ENCODE measurements at places on chromosomes 5 and 9. TPM values are rescaled to one million over a fixed set of nuclear protein-coding genes. Genes with fewer than 3 reads are reported as not detected.
A peak's percentile ranks its signal among the peaks of the same experiment; 100 is the strongest.

DNA sequence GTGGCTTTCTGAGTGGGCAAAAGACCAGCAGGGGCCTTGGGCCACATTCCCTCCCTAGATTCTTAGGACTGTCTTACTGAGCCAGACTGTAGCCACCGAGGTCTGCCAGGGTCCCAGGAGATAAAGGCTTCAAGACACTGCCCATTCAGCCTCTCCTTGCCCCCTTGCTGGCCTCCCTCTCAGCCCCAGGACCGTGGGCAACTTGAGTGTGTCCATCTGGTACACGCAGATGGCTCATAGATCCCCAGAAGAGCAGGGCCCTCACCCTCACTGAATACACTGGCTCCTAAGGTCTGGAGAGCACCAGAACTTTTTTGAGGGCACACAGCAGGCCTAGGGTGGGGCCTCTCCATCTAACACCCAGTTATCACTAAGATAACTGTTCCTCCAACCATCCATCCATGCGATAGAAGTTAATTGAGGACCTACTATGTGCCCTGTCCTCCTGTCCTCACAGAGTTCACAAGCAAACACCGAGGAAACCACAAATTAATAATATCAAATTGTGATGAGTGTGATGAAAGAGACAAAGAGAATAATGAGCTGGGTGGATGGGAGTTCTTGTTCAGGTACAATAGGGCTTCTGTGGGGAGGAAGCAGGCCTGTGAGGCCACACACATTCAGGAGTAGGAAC, 4.9 kb upstream of the PDGFRB start:
- DNase-seq, result no peak

DNA sequence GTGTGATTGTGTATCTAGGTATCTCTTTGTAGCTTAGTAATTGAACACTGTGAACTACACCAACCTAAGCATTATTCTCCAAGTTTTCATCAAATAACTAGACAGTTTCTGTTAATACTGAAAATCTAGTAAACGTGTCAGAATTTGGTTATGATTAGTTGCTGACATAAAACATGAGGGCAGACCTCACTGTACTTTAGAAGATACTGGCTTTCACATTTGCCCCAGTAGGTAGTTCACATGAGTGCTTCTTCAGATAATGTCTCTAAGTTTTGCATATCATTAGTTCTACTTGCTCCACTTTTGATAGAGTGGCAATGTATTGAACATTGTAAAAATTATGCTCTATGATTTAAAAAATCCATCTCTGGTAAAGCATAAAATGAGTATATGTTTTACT, 7.1 kb downstream of the CDKN2B start:
- DNase-seq, result no peak

DNA sequence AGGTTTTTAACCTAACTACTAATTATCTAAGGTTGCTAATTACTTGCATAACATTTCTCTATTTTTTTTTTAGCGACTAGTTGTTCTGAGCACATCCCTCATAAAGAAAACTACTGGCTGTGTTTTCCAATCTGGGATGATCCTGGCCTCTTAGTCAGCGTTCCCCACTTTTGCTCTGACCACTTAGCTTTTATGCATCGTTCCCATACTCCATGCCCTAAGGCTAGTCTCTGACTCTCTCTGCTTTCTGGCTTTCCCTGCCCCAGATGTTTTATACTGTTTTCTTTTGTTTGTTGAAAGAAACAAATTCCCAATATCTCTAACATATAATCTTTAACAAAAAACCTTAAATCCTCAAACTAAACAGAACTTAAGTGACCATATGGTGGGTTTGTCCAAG, 217.9 kb downstream of the SPATA31D1 start:
- peak; percentile 75 for DNase-seq

- DNase-seq, result no peak
Measured at GRCh38 chr5:81948349-81948748, 23.5 kb upstream of the ATG10 start.

DNA sequence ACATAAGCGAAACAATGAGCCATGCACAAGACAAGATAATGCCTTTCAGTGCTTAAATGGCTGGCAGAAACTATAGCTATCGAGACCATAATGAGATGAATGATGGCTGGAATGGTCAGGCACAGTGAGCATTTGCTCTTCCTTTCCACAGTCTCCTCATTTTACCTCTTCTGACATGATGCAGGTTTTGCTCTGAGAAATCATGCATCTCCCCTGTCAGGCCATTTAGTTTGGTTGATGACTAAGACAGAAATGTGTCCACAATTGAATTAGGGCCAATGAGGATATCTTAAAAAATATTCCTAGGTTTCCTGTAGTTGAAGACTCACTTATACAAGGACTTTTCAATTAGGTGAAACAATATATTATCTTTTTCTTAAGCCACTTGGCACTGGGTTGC, 475.1 kb downstream of the TMEM232 start:
- no peak for DNase-seq

GRCh38 chr5:128472036-128472435, 66.0 kb downstream of the FBN2 start:
- DNase-seq, result no peak

GRCh38 chr9:35564658-35565061, 40.4 kb upstream of the TESK1 start:
- no peak for DNase-seq

GRCh38 chr5:134118212-134118835, 3.8 kb downstream of the TCF7 start:
- DNase-seq, result no peak

DNA sequence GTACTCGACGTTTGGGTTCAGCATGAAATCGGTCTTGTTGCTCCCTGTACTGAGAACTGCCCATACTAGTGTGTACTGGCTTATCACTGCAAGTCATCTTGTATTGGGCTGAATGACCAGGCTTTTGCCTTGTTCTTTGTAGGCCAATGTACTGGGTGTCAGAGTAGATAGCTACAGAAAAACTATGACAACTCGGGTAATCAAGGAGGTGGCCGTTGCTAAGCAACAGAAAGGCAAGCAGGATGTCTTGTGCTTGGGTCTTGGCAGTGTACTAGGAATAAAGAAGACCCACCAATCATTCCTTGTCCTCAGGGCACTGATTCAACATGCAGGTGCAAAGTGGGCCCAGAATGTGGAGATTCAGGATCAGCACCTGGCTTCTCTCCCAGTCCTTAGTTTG, 11.9 kb upstream of the SHISAL2B start:
- peak; percentile 7 for DNase-seq

DNA sequence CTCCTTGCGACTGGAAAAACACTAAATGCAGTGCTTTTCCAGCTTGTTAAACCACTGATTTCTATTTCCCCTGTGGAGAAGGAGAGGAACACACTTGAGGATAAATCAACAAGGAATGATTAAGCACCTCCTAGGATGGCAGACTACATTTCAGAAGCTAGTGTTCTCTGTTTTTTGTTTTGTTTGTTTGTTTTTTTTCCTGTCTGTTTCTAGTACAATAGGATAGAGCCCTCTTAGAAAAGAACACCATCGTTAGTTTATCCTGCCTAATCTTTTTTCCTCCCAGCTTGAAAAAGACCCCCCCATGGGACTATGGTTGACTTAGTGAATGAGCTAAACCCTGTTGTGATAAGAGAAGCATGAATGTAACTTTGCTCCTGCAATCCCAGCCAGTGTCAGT, 3.9 kb upstream of the TAL2 start:
- DNase-seq, result no peak

GRCh38 chr5:86354664-86355063, 263.1 kb upstream of the COX7C start:
- no peak for DNase-seq

DNA sequence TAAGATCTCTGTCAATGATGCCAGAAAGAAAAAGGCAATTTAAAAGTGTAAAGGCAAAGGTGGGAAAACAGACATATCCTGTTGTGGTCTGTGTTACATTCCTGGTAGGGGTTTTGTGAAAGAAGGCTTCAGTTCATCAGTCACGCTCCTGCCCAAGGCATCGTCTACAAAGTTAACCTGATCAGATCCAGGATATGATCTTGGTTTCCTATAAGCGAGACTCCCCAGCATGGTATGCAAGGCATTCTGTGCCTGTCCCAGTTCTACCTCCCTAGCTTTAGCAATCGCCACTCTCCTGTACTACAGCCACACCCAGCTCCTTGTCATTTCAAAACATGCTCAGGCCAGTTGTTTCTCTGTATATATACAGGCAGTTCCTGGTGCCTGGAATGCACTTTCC, 58.0 kb upstream of the PTPN3 start:
- DNase-seq, result peak; percentile 23

DNA sequence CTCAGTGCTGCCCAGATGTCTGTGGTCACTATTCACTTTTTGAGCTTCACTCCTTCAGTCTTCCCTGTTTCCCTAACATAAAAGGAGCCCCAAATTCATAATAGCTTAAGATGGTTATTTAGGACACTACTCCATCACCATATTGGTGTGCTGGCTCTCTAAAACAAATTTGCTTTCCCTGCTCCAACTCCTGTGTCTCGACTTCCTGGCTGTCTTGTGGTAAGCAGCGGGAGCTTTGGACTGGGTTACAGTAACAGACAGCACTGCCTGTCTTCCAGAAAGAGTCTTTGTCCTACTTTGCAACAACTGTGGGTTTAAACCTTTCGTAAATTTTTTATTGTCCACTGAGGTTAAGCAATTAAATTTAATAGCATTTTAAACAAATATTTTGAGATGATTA, 389.4 kb downstream of the CDH9 start:
- no peak for DNase-seq

DNA sequence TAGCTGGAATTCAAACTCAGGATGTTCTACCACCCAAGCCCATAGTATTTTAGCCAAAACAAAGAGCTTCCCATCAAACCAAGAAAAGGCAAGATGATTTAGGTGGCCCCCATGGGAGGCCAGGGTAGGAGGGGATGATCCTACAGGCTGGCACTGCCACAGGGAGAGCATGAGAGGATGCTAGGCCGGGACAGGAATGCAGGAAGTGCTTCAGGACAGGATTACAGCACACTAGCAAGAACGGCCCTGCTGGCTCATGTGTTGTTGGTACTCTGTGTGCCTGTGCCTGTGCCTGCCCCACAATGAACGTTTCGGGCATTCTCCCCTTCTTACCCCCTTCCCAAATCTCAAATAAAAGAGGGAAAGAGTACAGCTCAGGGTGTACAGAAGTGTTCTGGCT, 110.7 kb upstream of the TRIM32 start:
- no peak for DNase-seq

- no peak for DNase-seq
Measured at GRCh38 chr5:96070622-96071225, 109.1 kb upstream of the ELL2 start.

GRCh38 chr9:108991479-108991878, 21.8 kb downstream of the CTNNAL1 start:
- DNase-seq, result peak; percentile 18

GRCh38 chr5:33299621-33300208, 141.1 kb upstream of the TARS1 start:
- peak; percentile 90 for DNase-seq

DNA sequence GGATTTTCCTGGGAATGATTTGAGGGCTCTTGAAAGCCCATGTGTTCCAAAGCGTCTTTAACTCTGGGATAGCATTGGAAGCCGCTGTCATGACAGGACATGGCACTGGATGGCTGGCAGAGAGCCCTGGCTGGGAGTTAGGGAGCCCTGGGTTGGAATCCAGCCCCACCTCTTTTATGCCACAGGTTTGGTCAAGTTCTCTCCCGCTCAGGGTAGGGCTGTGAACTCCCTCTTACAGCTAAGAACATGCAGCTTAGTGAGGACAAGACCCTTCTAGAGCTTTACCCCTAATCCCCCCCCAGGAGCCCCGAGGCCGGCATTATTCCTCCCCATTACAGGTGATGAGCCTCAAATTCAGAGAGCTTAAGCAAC, 37.2 kb downstream of the OLFML2A start:
- DNase-seq, result peak; percentile 39

- no peak for DNase-seq
Measured at GRCh38 chr5:58044166-58044565, 415.7 kb downstream of the PLK2 start.

- peak; percentile 32 for DNase-seq
Measured at GRCh38 chr5:1799110-1799601, 481 bp downstream of the MRPL36 start.

DNA sequence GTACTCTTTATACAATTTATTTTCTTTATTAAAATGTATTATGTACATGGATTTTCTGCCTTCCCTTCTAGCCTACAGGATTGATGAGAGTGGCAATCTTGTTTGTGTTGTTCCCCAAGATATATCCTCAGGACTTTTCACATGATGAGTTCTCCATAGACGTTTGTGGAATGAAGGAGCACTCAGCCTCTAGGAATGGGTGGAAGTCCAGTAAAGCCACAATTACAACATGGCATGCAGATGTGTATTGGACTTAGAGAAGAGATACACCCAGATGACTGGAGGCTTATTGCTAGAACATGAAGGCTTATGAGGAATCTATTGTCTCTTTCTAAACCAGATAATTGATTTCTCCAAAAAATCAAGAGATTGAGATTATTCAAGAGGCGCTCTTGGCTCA, 8.2 kb upstream of the DOCK2 start:
- peak; percentile 71 for DNase-seq

DNA sequence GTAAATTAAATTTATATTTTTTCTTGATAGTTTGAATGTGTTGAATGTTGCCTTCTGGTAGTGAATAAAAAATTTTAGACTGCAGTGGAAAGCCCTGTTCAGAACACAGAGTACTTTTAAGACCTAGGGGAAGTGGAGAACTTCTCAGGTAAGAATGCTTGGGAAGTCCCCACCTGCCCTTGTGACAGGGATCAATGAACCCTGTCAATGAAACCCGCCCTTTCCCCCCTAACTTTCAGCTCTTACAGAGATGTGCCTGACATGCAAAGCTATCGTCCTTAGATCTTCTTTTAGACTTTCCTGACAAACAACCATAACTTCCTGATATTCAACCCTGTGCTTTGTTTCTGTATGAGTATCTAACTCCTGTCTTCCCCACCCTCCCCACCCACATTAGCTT, 562.7 kb downstream of the TLE4 start:
- no peak for DNase-seq

GRCh38 chr9:131395157-131396098, 1.5 kb downstream of the PRRC2B start:
- peak; percentile 45 for DNase-seq

- no peak for DNase-seq
Measured at GRCh38 chr9:5893591-5894236, 3.0 kb downstream of the MLANA start.

GRCh38 chr9:1922026-1922425, 93.1 kb upstream of the SMARCA2 start:
- DNase-seq, result no peak

DNA sequence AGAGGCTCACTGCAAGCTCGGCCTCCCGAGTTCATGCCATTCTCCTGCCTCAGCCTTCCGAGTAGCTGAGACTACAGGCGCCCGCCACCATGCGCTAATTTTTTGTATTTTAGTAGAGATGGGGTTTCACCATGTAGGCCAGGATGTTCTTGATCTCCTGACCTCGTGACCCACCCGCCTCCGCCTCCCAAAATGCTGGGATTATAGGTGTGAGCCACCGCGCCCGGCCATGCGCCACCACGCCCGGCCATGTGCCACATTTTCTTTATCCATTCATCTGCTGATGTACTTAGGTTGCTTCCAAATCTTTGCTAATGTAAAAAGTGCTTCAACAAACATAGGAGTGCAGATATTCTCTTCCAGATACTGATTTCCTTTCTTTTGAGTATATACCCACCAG, 408.6 kb downstream of the CAAP1 start:
- no peak for DNase-seq

The PDE6A gene
- 0.02 TPM for total RNA-seq

The PCYOX1L gene
- 8.2 TPM for total RNA-seq

The TAF1L gene
- total RNA-seq, result 0.02 TPM

The PTGDS gene
- not detected for total RNA-seq

The POU5F2 gene
- total RNA-seq, result not detected

The PRDM9 gene
- not detected for total RNA-seq

The DRD1 gene
- 0.57 TPM for total RNA-seq

The FAM200C gene
- 11.3 TPM for total RNA-seq

The SLC34A3 gene
- 0.10 TPM for total RNA-seq

The ZDHHC11B gene
- total RNA-seq, result not detected

Data from M059J (cell line).